PC-9 (cell line): ENCODE measurements at places on chromosomes 6 and 20. TPM values are rescaled to one million over a fixed set of nuclear protein-coding genes. Genes with fewer than 3 reads are reported as not detected.

The COL9A3 gene
- total RNA-seq, result 8.3 and 8.5 TPM in 2 replicates

The TUBB2B gene
- total RNA-seq, result 1.3 and 2.5 TPM in 2 replicates

The SCUBE3 gene
- total RNA-seq, result 0.10 and 0.17 TPM in 2 replicates

The TMC2 gene
- total RNA-seq, result not detected in 2 replicates
